ENCODE measurements at places on chromosomes 1 and 21. TPM values are rescaled to one million over a fixed set of nuclear protein-coding genes. Genes with fewer than 3 reads are reported as not detected.

- H3K27ac ChIP-seq, result no peak overlapping the region
- H3K27me3 ChIP-seq, result no peaks in the 10 kb centered on the region
- H3K36me3 ChIP-seq, result no peaks in the 10 kb centered on the region
- no peak overlapping the region for H3K4me3 ChIP-seq
- H3K4me1 ChIP-seq, result no peaks in the 10 kb centered on the region
- no peak for DNase-seq
Measured at GRCh38 chr1:206049293-206049692, 3.7 kb upstream of the RHEX start.

GRCh38 chr1:182113879-182114626 lies 52.5 kb upstream of the ZNF648 start:
- peaks cover 4% of the 10 kb centered on the region for H3K4me1 ChIP-seq
- H3K4me3 ChIP-seq, result no peak overlapping the region
- DNase-seq, result no peak
- no peaks in the 10 kb centered on the region for H3K27me3 ChIP-seq
- H3K36me3 ChIP-seq, result no peaks in the 10 kb centered on the region

SPRR3 gene
- total RNA-seq, result not detected

NHLH2 gene
- not detected for total RNA-seq
